Cerebellar nuclear complex (tissue), 1 donor: ENCODE measurements at places on chromosomes 16 and 17.

DNA sequence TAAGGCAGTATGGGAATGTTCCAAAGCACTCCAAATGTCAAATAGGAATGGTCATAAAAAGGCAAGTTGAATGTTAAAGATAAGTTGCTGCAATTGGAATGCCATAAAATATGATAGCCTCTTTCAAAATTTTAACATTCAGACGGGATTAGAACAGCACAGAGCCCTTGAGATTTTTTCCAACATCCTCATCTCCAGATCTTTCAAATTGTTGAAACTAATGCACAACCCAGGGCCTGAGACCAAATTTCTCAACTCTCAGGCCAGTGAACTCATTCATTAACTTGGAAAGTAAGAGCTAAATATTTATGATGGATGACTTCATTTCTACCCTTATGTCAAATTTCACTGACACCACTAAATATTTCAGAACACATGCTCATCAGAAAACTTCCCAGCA, 346.5 kb upstream of the XYLT1 start:
- no peak for DNase-seq

DNA sequence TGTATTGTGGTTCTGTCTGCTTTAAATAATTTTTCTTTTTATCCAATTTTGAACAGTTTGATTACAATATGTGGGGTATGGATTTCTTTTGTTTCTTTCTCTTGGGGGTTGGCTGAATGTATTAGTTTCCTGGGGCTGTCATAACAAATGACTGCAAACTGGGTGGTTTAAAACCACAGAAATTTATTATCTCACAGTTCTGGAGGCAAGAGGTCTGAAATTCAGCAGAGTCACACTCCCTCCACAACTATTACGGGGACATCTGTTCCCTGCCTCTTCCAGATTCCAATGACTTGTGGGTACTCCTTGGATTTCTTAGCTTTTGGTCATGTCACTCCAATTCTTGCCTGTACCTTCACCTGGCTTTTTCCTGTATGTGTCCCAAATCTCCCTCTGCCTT, 23.7 kb downstream of the COX11 start:
- DNase-seq, result no peak

GRCh38 chr17:62024866-62025265, 40.2 kb downstream of the MED13 start:
- no peak for DNase-seq

- no peak for DNase-seq
Measured at GRCh38 chr17:20852239-20852989, 190.4 kb downstream of the USP22 start.

DNA sequence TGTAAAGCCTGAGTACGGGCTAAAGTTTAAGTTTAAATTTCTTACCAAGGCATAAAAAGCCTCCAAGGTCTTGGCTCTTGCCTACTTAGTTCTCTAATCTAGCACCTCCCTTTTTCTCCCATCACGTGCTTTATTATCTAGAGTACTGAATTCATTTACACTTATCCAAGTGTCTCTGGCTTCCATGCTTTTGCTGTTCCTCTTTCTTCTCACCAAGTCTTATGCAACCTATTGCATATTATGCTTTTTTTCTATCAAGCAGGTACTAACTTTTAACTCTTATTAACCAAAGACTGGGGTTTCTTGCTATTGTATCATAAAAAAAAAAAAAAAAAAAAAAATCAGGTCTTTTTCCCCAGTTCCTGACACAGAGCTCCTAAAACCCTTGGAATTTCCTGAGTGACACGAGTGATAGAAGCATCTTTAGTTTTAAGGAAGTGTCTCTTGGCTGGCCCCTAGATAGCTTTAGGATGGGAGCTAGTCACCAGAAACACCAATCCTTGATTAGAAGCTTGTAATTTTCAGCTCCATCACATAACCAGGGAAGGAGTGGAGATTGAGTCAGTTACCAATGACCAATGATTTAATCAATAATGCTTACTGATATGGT, 44.9 kb downstream of the SSH2 start:
- no peak for DNase-seq

GRCh38 chr17:69575346-69575761, 160.9 kb downstream of the MAP2K6 start:
- DNase-seq, result no peak

DNA sequence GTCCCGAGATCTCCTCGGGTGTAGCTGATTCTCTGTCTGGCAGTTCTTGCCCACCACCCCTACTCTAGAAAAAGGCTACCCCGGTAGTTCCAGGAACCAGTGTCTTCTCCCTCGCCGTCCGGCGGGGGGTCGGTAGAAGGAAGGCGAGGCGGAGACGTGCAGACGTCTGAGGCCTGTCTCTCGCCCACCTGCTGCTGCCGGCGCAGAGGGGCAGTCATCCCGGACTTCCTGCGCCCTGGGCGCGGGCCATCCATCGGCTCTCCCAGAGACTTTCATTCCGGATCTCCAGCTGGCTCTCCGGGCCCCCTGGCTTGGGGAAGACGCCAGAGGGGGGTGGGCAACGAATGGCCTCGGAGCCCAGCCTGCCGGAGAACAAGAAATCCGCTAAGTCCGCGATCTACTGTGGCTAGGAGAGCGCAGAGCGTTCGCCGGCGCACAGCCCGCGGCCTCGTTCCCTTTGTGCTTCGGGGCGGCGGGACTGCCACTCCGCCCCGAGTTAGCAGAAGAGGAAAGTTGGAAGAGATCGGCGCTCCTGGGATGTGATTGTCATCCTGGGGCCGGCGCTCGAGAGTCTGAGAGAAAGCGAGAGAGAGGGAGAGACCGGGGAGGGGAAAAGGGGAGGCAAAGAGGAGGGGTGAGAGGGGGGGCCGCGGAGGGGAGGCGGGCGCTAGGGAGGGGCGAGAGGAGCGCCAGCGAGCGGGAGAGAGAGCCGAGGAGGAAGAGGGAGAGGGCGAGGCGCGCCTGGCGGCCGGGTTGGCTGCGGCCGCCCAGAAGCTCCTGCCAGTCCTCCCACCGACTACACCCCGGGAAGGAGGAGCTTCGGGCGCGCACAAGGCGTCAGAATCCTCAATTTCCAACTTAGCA, at the start of gene IRX5:
Gene IRX5 (plus strand): TSS at position 861 of the 864 bp plus-strand sequence. CDS start 334 bp downstream, outside the sequence.
- no peak for DNase-seq

DNA sequence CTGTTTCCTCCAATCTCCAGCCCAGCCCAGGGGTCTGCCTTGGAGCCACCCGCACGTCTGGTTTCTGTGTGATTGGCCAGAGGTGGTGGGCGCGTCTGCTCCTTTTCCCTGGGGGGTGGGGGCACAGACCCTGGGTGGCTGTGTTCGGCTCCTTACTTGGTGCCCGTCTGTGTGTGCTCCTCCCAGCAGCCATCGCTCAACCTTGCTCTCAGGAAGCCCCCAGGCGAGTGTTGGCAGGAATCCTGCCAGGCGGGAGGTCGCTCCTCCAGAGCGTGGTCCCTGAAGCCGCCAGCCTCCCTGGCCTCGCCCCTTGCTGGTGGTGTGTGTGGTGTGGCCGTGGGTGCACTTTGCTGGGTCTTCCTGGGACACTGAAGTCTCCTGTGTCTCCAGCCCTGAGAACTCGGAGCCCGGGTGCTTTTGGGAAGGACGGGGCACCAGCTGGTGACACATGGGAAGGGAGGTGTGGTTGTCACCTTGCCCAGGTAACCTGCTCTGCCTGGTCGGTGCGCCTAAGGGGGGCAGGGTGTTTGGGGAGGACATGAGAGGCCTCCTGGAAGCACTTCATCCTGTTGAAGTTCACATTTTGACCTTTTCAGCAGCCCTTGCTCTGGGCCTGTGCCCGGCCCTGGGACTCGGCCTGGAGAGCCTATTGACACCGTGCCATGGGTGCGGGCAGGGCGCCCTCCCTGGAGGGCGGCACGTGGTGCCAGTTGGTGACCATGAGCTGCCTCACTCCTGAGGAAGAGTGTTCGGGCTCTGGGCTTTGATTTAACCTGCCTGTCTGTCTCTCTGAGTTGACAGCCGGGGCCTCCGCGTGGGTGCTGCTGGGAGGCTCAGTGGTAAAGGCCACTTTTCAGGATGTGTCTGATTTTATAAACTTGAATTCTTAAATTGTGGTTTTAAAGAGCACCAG, 49.0 kb upstream of the ZNF750 start:
- no peak for DNase-seq

DNA sequence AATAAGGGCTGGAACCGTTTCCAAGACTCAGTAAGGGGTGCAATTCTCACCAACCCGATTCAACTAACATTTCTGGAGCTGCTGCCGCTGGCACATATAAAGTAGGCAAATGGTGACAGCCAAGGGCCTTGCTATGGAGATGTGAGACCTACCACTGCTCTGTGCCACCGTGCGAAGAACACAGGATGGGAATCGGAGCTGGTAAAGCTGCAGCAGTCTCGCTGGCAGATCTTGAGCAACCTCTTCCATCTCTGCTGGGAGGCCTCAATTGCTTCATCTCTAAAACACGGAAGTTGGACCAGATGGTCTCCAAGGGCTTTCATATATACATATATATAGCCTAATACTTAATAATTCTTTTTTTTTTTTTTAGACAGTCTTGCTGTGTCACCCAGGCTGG, 128.9 kb upstream of the RCVRN start:
- no peak for DNase-seq

- no peak for DNase-seq
Measured at GRCh38 chr17:67559381-67559966, 158.3 kb upstream of the NOL11 start.

GRCh38 chr16:24921229-24921628, 75.5 kb downstream of the SLC5A11 start:
- DNase-seq, result no peak

DNA sequence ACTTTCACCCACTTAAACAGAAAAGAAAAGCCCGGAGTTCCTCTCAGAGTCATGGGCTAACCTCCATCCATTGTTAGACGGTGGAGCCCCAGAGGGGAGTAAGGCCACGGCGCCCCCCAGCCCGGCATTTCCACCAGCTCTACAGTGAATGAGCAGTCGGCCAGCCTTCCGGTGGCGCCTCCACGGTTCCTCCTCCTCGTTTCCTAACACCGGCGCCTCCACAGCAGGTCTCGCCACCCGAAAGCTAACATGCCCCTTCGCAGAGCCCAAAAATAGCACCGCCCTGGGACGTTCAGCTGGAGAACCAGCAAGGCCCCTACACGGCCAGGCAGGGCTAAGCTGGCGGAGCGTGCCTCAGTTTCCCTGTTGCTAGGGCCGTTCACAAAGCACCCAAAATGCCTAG, 858 bp downstream of the MMD start:
- no peak for DNase-seq

DNA sequence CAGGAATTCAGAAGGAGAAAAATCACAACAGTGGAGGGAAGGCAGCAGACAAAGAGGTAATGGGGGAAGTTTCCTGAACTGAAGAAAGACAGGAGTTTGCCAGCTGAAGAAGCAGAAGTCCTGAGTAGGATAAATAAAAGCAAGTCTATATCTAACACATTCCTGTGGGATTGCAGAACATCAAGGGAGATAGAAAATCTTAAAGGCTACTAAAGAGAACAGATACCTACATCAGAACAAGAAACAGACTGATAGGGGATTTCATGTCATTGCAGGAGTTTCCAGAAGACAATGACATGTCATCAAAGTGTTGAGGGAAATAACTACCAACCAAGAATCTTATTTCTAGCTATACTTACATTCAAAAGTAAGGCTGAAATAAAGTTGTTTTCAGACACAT, 21.3 kb upstream of the CRYBA1 start:
- DNase-seq, result no peak

DNA sequence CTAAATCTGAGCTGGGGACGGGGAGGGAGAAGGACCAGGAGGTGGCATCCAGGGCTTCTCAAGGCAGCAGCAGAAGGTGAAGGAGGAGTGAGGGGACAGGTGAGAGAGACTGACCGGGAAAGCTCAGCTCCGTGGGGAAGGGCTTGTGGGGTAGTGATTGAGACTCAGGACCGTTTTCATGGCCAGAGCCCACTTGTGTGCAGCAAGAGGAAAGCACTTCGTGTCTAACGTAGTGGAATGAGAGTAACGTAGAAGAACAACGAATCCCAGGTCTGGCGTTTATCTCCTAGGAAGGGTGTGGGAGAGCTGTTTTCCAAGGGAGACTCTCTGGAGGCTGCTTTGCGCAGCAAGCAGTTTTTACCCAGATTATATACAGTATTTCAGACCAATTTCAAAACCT, 1.3 kb upstream of the CDH3 start:
- DNase-seq, result no peak

- no peak for DNase-seq
Measured at GRCh38 chr17:17492571-17492970, 3.6 kb downstream of the RASD1 start.

DNA sequence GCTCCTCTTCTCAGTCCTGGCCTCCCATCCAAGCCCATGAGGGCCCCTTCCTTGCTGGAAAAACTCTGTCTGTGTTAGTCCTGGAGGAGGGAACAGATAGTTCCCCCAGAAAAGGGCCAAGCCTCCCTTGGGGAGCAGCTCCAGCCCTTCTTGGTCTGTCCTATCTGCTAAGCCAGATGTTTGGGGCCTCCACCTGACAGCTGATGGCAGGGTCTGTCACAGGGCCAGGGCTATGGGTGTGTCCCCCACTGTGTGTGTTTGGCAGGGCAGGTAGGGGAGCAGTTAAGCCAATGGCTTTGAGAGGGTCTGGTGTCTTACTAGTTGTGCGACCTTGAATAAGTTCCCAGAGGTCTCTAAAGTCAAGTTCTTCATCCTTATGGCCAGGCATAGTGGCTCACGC, 13.6 kb upstream of the SLC4A1 start:
- DNase-seq, result no peak

GRCh38 chr17:65918500-65918899, 273.4 kb downstream of the CEP112 start:
- no peak for DNase-seq

DNA sequence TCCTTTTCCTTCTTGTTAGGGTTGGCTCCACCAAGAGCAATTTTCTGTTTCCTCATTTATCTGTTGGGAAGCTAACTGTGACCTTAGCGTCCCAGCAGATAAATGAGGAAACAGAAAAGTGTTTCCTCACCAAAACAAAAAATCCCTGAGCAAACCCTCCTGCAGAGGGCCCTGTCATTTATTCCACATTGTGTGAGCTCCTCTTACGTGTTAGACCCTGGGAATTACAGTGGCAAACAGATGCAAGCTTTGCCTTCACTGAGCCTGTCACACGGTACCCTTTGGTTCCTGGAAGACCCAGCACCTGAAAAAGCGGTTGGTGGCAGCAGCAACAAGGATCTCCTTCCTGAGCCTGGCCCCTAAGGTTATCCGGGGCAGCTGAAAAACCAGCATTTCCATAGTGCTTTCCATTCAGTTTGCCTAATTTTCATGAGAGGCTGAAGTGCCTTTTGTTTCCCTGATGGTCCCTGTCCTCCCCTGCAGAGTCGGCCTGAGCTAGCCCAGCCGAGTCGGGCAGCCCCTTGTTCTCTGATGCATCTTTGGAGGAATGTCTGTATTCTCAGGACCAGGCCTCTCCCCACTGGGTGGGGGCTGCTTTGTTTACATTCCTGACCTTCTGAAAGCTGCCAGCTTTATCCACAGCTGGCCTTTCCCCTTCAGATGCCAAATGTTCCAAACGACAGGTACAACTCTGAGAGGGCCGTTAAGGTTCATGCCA, 34.7 kb downstream of the YPEL2 start:
- no peak for DNase-seq
